B cell (primary cell): ENCODE measurements at places on chromosomes 12 and 14. TPM values are rescaled to one million over a fixed set of nuclear protein-coding genes. Genes with fewer than 3 reads are reported as not detected.

GRCh38 chr14:97380539-97380941, 583.4 kb downstream of the VRK1 start:
- DNase-seq = no peak
- no peak overlapping the region for H3K27ac ChIP-seq
- H3K27me3 ChIP-seq = peaks cover 8% of the 10 kb centered on the region
- no peak overlapping the region for H3K4me3 ChIP-seq

DNA sequence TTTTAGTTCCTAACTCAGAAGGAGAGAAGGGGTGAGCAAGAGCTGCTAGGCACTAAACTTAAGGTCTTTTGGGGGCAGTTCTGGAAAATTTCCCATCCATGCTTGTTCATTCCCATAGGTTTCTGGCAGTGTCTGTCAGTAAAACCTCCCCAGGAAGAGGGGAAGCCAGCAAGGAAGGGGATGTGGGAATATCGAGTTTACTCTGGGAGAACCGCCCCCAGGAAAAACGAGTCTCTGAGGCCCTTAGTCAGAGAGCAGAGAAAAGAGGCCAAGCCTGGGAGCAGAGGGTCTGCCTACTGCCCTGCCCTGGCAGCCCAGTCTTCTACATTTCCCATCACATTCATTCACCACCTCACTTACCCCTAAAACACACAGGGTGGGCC, 55.9 kb downstream of the TMCC3 start:
- H3K27ac ChIP-seq = no peak overlapping the region
- no peaks in the 10 kb centered on the region for H3K36me3 ChIP-seq
- DNase-seq = no peak
- H3K4me1 ChIP-seq = peaks cover 12% of the 10 kb centered on the region
- H3K4me3 ChIP-seq = no peak overlapping the region

SERPINA3 gene
- not detected in 2 replicates for total RNA-seq

DNA sequence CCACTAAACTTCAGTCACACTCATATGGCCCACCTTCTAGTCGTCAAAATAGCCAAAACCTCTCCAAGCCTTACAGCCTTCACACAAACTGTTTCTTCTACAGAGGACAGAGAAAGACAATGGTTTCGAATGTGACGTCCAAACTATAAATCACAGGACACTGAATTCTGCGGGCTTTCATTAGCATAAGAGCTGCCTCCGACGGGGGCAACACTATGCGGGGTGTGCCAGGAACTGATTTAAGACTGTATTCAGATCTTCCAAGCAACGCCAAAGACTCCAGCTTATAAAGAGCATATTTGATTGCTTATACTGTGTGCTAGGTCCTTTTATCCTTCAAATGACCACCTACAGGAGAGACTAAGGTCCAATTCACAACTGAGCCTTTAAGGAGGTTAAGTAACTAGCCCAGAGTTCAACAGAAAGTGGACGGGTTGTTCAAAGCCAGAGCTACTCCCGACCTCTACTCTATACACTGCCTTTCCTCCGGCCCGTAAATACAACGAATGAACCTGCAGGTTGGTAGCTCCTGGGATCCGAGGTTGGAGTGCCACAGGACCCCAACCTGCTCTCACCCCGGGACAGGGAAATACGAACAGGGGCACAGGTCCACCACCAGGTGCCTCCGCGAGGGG, 575 bp downstream of the L2HGDH start:
- peak overlapping the region; percentile 86 for H3K27ac ChIP-seq
- H3K27me3 ChIP-seq = no peaks in the 10 kb centered on the region
- H3K36me3 ChIP-seq = no peaks in the 10 kb centered on the region
- peak overlapping the region; percentile 77 for H3K4me3 ChIP-seq

PMCH gene
- not detected in 2 replicates for total RNA-seq

GRCh38 chr12:71036526-71036925, 116.0 kb upstream of the PTPRR start:
- DNase-seq = no peak
- H3K27me3 ChIP-seq = no peaks in the 10 kb centered on the region
- no peak overlapping the region for H3K27ac ChIP-seq
- no peaks in the 10 kb centered on the region for H3K36me3 ChIP-seq

GRCh38 chr14:100604709-100605108, 17.5 kb upstream of the BEGAIN start:
- no peaks in the 10 kb centered on the region for H3K27me3 ChIP-seq
- H3K27ac ChIP-seq = no peak overlapping the region
- no peaks in the 10 kb centered on the region for H3K4me1 ChIP-seq
- DNase-seq = no peak
- H3K36me3 ChIP-seq = no peaks in the 10 kb centered on the region

DNA sequence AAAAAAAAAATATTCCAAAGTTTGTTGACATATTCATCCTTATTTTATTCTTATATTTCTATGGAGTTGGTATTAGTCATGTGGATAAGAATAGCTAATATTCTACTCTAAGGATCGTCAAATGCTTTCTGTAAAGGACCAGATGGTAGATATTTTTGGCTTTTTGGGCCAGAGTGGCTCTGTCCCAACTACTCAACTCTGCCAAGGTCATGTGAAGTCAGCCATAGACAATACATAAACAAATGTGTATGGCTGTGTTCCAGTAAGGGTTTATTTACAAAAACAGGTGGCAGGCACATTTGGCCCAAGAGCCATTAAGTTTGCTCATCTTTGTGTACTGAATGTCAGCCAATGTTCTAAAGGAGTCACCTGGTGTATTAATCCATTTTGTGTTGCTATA, 131.8 kb downstream of the TBX5 start:
- DNase-seq = no peak
- H3K27me3 ChIP-seq = no peaks in the 10 kb centered on the region
- H3K27ac ChIP-seq = no peak overlapping the region
- H3K4me1 ChIP-seq = no peaks in the 10 kb centered on the region

DNA sequence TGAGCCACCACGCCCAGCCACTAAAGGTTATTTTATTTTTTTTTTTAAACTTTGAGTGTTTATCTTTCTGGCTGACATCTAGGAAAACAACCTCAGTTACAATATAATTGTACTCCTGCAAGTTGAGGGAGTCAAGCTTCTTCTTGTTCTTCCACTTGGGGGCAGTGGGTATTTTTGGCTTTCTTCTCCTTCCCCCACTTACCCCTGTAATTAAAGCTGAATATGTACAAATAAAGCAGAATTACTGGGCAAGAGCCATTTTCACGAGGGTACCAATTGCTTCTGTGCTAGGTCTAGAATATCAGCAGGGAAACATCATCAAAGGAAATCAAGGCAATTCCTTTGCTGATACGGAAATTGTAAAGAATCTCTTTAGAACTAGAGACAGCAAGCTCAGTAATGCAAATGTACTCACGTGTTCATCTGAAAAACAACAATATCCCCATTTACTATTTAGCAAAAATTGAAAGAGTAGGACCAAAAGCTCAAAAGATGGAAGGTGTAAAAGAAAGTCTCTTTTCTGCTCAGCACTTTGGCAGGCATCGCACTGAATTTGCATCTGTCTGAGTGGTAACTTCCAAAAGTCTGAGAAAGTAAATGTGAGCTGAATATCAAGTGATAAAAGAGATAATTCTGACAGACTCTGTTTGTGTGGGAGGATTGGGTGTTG, 72.8 kb downstream of the TAOK3 start:
- peaks cover 9% of the 10 kb centered on the region for H3K36me3 ChIP-seq
- peak overlapping the region; percentile 4 for H3K27ac ChIP-seq
- no peak overlapping the region for H3K4me3 ChIP-seq
- no peaks in the 10 kb centered on the region for H3K27me3 ChIP-seq

GRCh38 chr14:28895389-28895788, 128.8 kb downstream of the FOXG1 start:
- no peak overlapping the region for H3K27ac ChIP-seq
- no peak for DNase-seq
- H3K36me3 ChIP-seq = no peaks in the 10 kb centered on the region
- H3K27me3 ChIP-seq = no peaks in the 10 kb centered on the region
- no peaks in the 10 kb centered on the region for H3K4me1 ChIP-seq

GRCh38 chr14:66473223-66473622, 12.9 kb upstream of the CCDC196 start:
- no peak for DNase-seq
- no peak overlapping the region for H3K4me3 ChIP-seq
- H3K27me3 ChIP-seq = no peaks in the 10 kb centered on the region
- no peaks in the 10 kb centered on the region for H3K36me3 ChIP-seq
- H3K4me1 ChIP-seq = no peaks in the 10 kb centered on the region
- no peak overlapping the region for H3K27ac ChIP-seq

DNA sequence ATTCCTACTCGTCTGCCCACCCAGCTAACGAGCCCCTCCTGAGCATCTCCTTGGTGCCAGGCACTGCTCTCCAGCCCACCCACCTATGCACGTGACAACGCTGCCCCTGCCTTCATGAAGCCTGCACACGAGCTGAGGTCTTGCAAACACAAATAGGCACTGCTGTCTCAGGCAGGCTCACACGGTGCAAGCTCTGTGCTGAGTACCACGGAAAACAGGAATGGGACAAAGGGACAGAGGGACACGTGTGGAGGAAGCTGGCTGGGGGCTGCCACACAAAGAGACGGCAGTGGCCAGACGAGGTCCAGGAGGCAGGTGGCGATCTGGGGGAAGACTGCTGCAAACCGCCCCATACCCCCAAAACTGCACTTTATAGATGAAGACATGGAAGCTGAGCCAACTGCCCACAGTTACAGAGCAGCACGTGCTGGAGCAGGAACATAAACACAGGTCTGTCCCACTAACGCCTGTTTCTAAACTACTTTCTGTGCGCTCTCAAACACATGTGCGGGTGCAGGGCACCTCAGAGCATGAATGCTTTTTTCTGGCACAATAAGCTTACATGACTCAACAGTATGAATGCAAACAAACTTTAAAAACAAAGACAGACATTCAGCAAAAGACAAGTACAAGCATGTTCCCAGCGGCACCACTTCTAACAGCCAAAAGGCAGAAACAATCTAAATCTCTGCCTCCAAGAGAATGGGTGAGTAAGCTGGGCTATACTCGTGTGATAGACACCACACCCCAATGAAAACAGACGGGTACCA, 64.5 kb downstream of the AMN start:
- no peaks in the 10 kb centered on the region for H3K27me3 ChIP-seq
- H3K36me3 ChIP-seq = no peaks in the 10 kb centered on the region
- H3K27ac ChIP-seq = no peak overlapping the region
- H3K4me1 ChIP-seq = no peaks in the 10 kb centered on the region
- H3K4me3 ChIP-seq = no peak overlapping the region

GRCh38 chr12:81949841-81950308, 190.7 kb upstream of the PPFIA2 start:
- no peak overlapping the region for H3K4me3 ChIP-seq
- H3K36me3 ChIP-seq = no peaks in the 10 kb centered on the region
- H3K27me3 ChIP-seq = no peaks in the 10 kb centered on the region
- no peaks in the 10 kb centered on the region for H3K4me1 ChIP-seq
- H3K27ac ChIP-seq = no peak overlapping the region

DNA sequence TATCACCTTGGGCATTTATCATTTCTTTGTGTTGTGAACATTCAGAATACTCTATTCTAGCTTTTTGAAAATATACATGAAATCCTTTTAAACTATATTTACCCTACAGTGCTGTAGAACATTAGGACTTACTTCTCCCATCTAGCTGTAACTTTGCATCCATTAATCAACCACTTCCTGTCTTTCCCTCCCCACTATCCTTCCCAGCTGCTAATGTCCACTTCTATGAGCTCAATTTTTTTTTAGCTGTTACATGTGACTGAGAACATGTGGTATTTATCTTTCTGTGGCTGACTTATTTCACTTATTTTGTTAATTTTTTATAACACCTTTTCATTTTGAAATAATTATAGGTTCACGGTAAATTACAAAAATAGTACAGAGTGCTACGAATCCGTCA, 136.0 kb downstream of the LMNTD1 start:
- no peak overlapping the region for H3K4me3 ChIP-seq
- no peaks in the 10 kb centered on the region for H3K27me3 ChIP-seq
- H3K27ac ChIP-seq = no peak overlapping the region
- DNase-seq = no peak
- H3K4me1 ChIP-seq = no peaks in the 10 kb centered on the region

CLEC4D gene
- not detected in 2 replicates for total RNA-seq

- no peaks in the 10 kb centered on the region for H3K36me3 ChIP-seq
- no peaks in the 10 kb centered on the region for H3K27me3 ChIP-seq
- no peak for DNase-seq
- H3K4me1 ChIP-seq = peaks cover 72% of the 10 kb centered on the region
- H3K4me3 ChIP-seq = no peak overlapping the region
Observed at GRCh38 chr12:112905451-112906089, 1.2 kb upstream of the OAS1 start.

DCN gene
- total RNA-seq = not detected in 2 replicates

LRRC43 gene
- total RNA-seq = not detected in 2 replicates

CPNE6 gene
- total RNA-seq = not detected in 2 replicates

GRCh38 chr14:73829526-73830431, 21.9 kb upstream of the PTGR2 start:
- H3K4me3 ChIP-seq = no peak overlapping the region
- DNase-seq = no peak
- no peak overlapping the region for H3K27ac ChIP-seq
- no peaks in the 10 kb centered on the region for H3K36me3 ChIP-seq
- H3K4me1 ChIP-seq = no peaks in the 10 kb centered on the region

PPP1R12A gene
- total RNA-seq = 110 and 139 TPM in 2 replicates

DNA sequence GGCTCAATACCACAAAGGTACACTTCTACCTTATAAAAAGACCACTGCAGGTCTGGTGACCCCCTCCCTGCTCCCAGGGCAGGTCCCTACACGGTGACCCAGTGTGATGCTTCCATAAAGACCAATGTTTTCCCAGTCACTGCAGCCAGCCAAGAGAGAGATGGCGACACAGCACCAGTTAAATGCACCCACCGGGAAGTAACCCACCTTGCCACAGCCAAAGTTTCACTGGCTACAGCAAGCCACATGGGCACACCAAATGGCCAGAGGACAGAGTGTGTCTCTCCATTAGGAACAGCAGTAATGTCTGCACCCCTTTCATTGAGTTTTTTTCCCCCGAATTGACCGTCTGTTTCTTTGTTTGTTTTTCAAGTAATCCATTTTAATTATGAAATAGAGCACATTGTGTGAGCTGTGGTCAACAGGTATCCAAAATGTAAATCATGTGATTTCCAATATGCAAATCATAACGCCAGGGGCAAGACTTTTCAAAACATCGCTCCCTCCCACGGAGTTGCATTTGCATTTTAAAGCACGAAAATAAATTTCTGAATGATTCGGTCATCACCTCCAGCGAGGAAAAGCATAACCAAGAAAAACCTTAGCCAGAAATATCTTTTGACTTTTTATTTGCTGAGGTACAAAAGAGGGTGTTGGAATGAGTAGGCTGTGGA, 48.9 kb upstream of the EML1 start:
- H3K27ac ChIP-seq = no peak overlapping the region
- no peaks in the 10 kb centered on the region for H3K4me1 ChIP-seq
- peaks cover 7% of the 10 kb centered on the region for H3K27me3 ChIP-seq
- H3K36me3 ChIP-seq = no peaks in the 10 kb centered on the region
- DNase-seq = no peak

GRCh38 chr12:100141666-100141997, 1.0 kb downstream of the BLTP3B start:
- H3K4me3 ChIP-seq = peak overlapping the region; percentile 67
- no peaks in the 10 kb centered on the region for H3K27me3 ChIP-seq
- DNase-seq = no peak
- peak overlapping the region; percentile 95 for H3K27ac ChIP-seq
- H3K4me1 ChIP-seq = peaks cover 41% of the 10 kb centered on the region
- no peaks in the 10 kb centered on the region for H3K36me3 ChIP-seq

TRPV4 gene
- total RNA-seq = not detected in 2 replicates

GRCh38 chr12:42935756-42936155, 346.2 kb upstream of the PRICKLE1 start:
- H3K27me3 ChIP-seq = no peaks in the 10 kb centered on the region
- no peak overlapping the region for H3K4me3 ChIP-seq
- DNase-seq = no peak
- no peak overlapping the region for H3K27ac ChIP-seq

- no peaks in the 10 kb centered on the region for H3K27me3 ChIP-seq
- no peak for DNase-seq
- H3K4me3 ChIP-seq = no peak overlapping the region
- no peaks in the 10 kb centered on the region for H3K4me1 ChIP-seq
Observed at GRCh38 chr14:84090837-84091236, 1439.1 kb upstream of the FLRT2 start.

SYCP3 gene
- 0.12 and 0.80 TPM in 2 replicates for total RNA-seq
